Astrocyte (in vitro differentiated cells and primary cell): ENCODE measurements at places on chromosomes 16 and 17. TPM values are rescaled to one million over a fixed set of nuclear protein-coding genes. Genes with fewer than 3 reads are reported as not detected.

Gene KRTAP4-5
- not detected in 2 replicates for total RNA-seq

Gene UNC119
- 23.1 and 27.7 TPM in 2 replicates for total RNA-seq

Gene ZNF213
- 11.3 and 12.0 TPM in 2 replicates for total RNA-seq

Gene FGF11
- 22.4 and 30.7 TPM in 2 replicates for total RNA-seq

- H3K4me3 ChIP-seq: no peak overlapping the region
- no peaks in the 10 kb centered on the region for H3K4me1 ChIP-seq
- DNase-seq: no peak
- no peaks in the 10 kb centered on the region for H3K36me3 ChIP-seq
- no peak overlapping the region for H3K27ac ChIP-seq
Measured at GRCh38 chr16:31363721-31364120, 8.7 kb downstream of the ITGAX start.

DNA sequence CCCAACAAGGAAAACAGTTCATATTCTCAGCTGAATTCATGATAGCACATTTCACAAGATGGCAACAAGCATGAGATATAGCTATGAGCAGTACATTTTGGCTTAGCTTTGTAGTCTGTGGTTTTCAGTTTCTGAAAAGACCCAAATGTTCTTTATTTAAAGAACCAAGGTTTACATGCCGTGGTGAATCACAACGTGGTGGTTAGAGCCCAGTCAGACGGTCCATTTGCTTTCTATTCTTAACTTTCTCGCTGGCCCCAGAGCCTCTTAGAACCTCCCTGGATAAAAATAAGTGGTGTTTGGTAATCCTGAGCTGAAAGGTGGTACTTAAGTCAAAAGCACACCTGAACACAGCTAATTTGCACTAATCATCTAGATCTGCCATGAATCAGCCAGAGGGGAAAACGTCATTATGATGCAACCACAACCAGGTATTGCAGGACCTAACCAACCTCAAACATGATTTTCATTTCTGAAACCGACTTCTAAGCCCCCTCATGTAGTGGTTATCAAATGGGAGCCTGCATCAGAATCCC is 18.6 kb upstream of the HAPSTR1 start:
- H3K36me3 ChIP-seq: no peaks in the 10 kb centered on the region
- H3K27me3 ChIP-seq: no peaks in the 10 kb centered on the region
- peaks cover 37% of the 10 kb centered on the region for H3K4me1 ChIP-seq
- peak overlapping the region; percentile 73 for H3K27ac ChIP-seq
- H3K4me3 ChIP-seq: no peak overlapping the region

DNA sequence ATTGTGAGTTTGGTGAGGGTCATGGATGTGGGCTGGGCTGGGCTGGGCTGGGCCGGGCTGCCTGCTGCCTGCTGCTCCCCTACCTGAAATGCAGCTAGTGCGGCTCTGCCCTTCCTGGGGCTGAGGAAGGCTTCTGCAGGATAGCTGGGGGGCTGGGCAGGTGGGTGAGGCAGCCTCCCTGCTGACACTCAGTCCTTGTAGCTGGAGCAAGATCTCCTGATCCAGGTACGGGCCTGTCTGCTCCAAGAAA is 4.7 kb downstream of the RPL13 start:
- H3K27ac ChIP-seq: no peak overlapping the region
- no peaks in the 10 kb centered on the region for H3K27me3 ChIP-seq
- no peak overlapping the region for H3K4me3 ChIP-seq
- H3K36me3 ChIP-seq: peaks cover 29% of the 10 kb centered on the region

Gene PRAC2
- not detected in 2 replicates for total RNA-seq

Gene CDC6
- total RNA-seq: 6.4 and 14.4 TPM in 2 replicates

DNA sequence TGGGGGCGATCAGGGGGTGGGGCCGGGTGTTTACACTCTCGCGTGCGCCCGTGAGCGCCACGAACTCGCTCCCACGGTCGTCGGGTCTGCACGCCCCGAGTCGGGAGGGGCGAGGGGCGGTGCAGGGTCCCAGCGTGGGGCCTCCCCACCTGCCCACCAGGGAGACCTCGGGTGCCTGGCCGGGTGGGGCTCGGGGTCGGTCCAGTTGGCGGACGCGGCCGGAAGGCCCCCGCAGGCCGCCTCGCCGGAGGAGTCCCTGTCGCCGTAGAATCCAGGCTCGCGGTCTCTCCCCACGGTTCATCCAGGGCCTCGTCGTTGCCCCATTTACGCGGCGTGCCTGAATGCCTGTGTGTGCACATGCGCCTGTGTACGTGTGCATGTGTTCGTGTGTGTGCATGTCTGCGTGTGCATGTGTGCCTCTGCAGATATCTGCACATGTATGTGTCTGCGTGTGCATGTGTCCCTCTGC is 510 bp upstream of the RAB40B start:
- H3K36me3 ChIP-seq: no peaks in the 10 kb centered on the region
- peaks cover 9% of the 10 kb centered on the region for H3K4me1 ChIP-seq
- H3K27me3 ChIP-seq: peaks cover 2% of the 10 kb centered on the region
- H3K4me3 ChIP-seq: peak overlapping the region; percentile 70
- H3K27ac ChIP-seq: no peak overlapping the region

DNA sequence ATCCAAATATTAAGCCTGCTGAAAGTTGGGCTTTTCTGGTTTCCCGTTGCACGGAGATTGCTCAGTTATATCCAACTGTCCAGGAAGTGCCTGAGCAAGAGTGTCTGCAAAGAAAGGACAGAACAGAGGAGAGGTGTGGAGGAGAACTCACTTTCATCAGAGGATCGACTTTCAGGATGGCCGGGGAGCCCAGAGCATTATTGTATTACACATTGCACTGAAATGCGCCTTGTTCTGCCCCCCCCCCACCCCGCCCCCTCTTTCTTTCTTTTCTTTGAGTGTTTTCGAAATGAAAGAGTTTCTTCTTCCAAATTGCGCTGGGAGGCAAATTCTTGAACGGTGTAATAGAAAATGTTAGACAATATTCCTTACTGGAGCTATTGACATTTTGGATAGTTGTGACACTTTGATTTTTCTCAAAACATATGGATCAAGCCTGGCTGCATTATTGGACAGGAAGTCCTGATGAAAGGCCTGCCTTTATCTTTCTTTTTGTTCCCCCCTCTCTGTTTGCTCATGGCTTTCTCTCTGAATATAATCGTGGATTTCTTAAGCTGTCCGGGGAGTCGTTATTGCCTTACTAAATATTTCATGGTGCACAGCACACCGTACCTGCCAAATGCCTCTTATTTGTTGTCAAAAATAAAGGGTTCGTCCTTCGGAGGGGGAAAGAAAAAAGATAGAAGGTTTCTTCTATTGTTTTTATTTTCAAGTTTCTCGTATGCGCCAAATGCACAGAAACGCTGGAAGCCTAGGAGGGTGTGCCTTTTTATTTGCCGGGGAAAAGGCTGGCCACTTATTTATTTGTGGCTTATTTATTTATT is 110.8 kb downstream of the IRX3 start:
- no peaks in the 10 kb centered on the region for H3K36me3 ChIP-seq
- H3K4me1 ChIP-seq: peaks cover 3% of the 10 kb centered on the region
- H3K27ac ChIP-seq: no peak overlapping the region
- peak overlapping the region; percentile 35 for H3K4me3 ChIP-seq
- DNase-seq: peak; percentile 8

DNA sequence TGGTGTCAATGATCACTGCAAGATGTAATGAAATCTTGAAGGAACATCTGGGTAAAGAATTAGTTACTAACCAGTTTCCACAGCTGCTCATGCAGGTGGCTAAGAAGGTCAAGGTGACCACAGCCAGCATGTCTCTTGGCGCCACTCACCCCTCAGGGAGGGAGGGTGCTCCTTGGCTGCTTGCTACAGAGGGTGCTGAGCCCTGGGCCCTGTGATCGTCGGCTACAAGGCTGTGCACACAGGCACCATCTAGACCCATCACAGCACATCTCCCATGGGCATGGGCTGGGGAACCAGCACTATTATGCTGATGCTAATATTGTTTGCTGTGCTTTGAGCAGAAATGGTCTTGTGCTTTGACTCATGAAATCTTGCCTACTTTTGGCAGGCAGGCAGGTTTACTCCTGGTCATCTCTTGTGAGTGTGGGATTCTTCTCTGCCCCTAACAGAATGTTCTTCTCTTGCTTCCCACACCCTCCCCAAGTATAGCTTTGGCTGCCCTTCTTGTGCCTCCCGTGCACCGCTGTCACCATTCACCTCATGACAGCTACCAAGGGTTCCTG is 36.4 kb downstream of the TXNDC11 start:
- no peaks in the 10 kb centered on the region for H3K27me3 ChIP-seq
- no peak overlapping the region for H3K4me3 ChIP-seq
- peaks cover 10% of the 10 kb centered on the region for H3K4me1 ChIP-seq
- no peak for DNase-seq

Gene NAGS
- 0.91 and 1.0 TPM in 2 replicates for total RNA-seq

Gene TP53TG3
- total RNA-seq: not detected in 2 replicates

Gene ZNF747
- 5.2 and 6.6 TPM in 2 replicates for total RNA-seq

DNA sequence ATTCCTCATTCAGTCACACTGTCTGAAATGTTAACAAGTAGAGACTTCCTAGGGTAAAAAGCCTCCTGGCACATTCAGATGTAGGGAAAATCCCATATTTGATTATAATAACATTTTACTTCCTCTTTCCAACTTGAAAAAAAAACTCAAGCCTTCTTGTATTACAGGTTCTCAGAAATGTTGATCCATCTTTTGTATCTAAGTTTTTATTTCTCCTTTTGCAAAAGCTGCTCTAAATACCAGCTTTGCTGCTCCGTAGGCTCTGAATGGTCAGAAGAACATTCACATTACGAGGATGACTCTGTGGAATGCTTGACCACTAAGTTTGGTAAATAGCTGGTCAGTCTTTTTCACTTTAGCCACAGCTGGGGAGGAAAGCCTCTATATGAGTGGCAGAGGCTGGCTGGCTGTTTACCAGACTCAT is 13.2 kb upstream of the HEATR6 start:
- no peak overlapping the region for H3K27ac ChIP-seq
- no peak overlapping the region for H3K4me3 ChIP-seq
- peak; percentile 71 for DNase-seq
- no peaks in the 10 kb centered on the region for H3K36me3 ChIP-seq
- no peaks in the 10 kb centered on the region for H3K27me3 ChIP-seq

Gene LHX1
- 10.8 and 11.8 TPM in 2 replicates for total RNA-seq

DNA sequence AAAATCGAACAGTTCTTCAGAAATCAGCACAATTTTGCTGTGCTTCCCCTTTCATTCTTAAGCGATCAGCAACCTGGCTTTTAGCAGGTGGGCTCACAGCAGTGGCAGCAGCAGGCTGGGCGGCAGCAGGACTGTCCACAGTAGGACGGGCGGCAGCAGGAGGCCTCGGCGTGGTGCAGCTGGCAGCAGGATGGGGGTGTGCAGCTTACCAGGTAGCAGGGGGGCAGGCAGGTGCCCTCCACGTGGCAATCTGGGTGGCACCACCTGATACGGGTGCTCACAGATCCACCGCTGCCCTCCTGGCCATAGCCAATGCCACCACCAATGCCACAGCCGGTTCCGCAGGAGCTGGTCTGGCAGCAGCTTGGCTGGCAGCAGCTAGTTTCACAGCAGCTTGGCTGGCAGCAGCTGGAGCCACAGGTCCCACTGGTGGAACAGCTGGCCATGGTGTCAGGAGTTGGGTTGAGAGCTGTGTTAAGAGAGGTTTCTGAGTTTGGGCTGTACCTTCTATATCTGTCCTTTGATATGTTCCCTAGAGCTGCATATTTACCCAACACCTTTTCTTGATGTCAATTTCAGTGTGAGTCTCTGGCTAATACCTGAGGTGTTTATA is at the start of gene KRTAP1-4:
TSS of gene KRTAP1-4 (minus strand) at position 563 of the 613 bp plus-strand sequence. CDS start at position 446, 117 bp downstream.
- H3K36me3 ChIP-seq: no peaks in the 10 kb centered on the region
- no peaks in the 10 kb centered on the region for H3K27me3 ChIP-seq
- no peak within 1 kb of the TSS for H3K4me3 ChIP-seq
- DNase-seq: no peak
- H3K4me1 ChIP-seq: peaks cover 5% of the 10 kb centered on the region
